Activated naive CD8-positive, alpha-beta T cell treated with anti-CD3 and anti-CD28 coated beads, Interleukin-2, amount 50 U/mL, for 24 hours (primary cell): ENCODE measurements at places on chromosomes 2 and 18.

DNA sequence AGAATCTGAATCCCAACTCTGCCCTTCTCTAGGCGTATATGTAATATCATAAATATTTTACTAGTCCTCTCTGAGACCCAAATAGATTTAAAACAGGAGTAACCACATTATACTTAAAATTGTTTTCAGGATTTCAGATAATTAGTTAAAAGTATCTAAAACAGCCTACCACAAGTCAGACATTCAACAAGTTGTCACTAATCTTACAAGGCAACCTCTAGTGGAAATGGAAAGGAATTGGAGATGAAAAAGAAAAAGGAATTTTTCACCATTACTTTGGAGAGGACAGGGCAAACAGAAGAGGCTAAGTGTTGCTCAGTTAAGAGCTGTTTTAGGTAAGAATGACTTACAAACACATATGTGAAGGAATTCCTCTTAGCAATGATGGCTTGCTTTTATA lies 11.4 kb downstream of the CUL3 start:
- peak overlapping the region; percentile 16 for H3K27ac ChIP-seq
- peaks cover 4% of the 10 kb centered on the region for H3K36me3 ChIP-seq
- no peak for DNase-seq
- H3K27me3 ChIP-seq = no peaks in the 10 kb centered on the region
- no peak overlapping the region for H3K4me3 ChIP-seq
- H3K4me1 ChIP-seq = peaks cover 82% of the 10 kb centered on the region

GRCh38 chr18:75846321-75846720 lies 418.8 kb upstream of the SMIM21 start:
- no peak overlapping the region for H3K4me3 ChIP-seq
- no peak for DNase-seq
- no peak overlapping the region for H3K27ac ChIP-seq
- no peaks in the 10 kb centered on the region for H3K36me3 ChIP-seq
- no peaks in the 10 kb centered on the region for H3K4me1 ChIP-seq

DNA sequence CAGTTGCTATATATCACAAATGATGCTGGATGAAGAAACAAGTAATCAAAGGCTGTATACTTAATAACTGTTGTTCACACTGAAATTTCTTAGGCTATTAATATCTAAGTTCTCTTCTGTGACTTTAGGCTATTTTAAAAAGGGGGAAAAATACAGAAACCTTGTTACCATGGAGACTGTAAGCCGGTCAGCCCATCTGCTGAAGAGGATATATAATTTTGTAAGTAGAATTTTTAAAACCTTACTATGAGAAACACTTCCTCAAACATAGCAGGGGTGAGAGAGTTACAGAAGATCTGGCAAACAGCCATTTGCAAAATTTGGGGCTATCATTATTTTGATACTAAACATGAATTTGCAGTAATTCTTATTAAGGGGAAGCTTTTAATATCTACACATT lies 27.8 kb downstream of the CACNB4 start:
- H3K27me3 ChIP-seq = no peaks in the 10 kb centered on the region
- no peak overlapping the region for H3K4me3 ChIP-seq
- H3K4me1 ChIP-seq = no peaks in the 10 kb centered on the region
- H3K27ac ChIP-seq = no peak overlapping the region

DNA sequence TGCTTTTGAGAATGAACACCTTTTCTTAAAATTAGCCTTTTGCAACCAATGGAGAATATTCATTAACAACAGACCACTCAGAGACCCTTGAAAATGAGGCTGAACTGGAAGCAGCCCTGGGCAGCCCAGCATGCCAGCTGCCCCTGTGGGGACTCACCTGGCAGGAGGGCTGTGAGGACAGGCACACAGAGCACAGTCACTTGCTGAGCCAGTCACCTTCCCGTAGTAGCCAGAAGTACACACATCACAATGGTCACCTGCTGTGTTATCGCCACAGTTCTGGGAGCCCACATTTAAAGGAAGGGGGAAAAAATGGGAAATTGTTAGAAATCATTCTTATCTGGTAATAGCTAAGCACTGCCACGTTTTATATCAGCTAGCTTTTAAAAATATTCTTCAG lies 115.5 kb downstream of the LAMA1 start:
- no peaks in the 10 kb centered on the region for H3K27me3 ChIP-seq
- no peak overlapping the region for H3K27ac ChIP-seq
- H3K4me1 ChIP-seq = no peaks in the 10 kb centered on the region
- no peaks in the 10 kb centered on the region for H3K36me3 ChIP-seq
- no peak overlapping the region for H3K4me3 ChIP-seq

DNA sequence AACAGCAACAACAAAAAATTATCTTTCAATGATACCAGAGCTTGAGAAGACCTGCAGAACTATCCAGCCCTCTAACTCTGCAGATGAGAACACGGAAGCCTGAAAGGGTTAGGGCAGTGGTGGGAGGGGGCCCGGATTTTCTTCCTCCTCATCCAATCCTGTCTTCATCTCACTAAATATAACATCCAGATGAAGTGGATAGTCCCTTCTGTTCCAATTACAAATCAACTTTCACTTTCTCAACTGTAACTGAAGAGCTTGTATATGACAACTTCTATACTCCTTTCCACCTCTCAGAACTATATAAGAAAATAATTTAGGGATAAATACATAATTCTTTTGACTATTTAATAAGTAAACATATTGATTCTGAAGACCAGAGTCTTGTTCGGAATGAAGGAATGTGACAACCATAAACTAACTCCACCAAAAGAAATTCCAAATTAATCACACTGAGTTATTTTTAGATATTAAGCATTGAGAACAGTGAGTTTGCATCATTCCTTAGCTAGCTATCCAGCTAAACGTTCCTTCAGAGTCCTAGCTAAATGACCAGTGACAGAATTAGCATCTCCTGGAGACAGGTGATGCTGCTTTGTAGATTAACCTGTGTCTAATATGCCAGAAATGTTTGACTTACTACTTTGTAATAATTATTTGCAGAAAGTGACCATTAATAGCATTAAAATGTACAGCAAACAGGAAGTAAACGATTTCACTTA lies 32.7 kb downstream of the SFT2D3 start:
- H3K27ac ChIP-seq = no peak overlapping the region
- H3K4me3 ChIP-seq = no peak overlapping the region
- H3K27me3 ChIP-seq = no peaks in the 10 kb centered on the region
- H3K36me3 ChIP-seq = peaks cover 22% of the 10 kb centered on the region
- no peak for DNase-seq
- peaks cover 10% of the 10 kb centered on the region for H3K4me1 ChIP-seq
